LNCaP clone FGC (cell line): ENCODE measurements at places on chromosomes 7 and 10.

GRCh38 chr7:47557694-47558670 is 23.9 kb downstream of the TNS3 start:
- no peak for DNase-seq

DNA sequence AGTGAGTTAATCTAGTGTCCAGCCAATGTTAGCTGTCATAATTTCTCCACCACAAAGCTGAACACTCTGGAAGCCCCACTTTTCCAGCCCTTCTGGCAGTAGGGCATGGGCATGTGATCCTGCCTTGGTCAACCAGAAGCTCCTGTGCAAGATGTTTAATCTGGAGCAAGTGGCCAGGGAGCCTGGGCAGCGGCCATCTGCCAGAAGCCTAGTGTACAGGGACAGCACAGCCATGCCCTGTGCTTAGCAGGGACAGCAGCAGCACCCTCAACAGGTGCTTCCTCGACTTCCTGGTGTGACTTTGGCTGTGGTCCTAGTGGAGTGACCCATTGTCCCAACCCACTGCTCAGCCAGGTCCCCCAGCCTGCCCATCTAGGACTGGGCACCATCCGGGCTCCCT is 10.3 kb downstream of the RBP3 start:
- no peak for DNase-seq

- DNase-seq = no peak
These were observed 145.3 kb upstream of the FAM3C start for GRCh38 chr7:121541457-121541856.

DNA sequence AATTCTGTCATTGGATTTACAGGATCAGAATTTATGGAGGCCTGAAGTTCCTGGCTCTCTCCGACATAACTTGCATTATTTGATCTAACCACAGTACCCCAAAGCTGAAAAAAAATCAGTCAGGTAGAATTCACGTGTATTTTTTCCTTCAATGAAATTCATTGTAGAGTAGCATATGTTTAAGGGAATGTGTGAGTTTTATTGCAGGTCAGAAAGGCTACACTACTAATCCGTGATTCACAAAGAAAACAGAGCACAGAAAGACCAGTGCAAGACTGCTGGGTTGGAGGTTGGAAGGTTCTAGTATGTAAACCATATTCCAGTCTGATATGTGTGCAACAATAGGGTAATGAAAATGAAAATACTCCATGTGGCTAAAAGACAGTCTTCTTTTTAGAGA is 247.0 kb upstream of the FERD3L start:
- no peak for DNase-seq

DNA sequence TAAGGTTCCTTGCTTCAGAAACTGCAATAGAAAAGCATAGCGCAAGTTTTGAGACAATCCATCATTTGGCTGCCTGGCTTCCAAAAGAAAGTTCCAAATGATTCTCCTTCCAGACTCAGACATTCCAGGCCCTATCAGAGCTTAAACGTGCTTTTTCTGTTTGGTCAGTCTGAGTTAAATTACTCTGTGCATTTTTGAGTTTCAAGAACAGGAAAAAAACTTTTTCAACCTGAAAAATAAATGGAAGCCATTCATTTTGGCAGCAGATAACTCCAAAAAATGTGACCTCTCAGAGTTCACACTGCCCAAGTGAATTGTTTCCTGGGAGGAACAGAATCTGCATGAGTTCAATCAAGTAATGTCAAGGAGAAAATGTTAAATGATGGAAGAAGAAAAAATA is 354.2 kb downstream of the CXCL12 start:
- DNase-seq = no peak

DNA sequence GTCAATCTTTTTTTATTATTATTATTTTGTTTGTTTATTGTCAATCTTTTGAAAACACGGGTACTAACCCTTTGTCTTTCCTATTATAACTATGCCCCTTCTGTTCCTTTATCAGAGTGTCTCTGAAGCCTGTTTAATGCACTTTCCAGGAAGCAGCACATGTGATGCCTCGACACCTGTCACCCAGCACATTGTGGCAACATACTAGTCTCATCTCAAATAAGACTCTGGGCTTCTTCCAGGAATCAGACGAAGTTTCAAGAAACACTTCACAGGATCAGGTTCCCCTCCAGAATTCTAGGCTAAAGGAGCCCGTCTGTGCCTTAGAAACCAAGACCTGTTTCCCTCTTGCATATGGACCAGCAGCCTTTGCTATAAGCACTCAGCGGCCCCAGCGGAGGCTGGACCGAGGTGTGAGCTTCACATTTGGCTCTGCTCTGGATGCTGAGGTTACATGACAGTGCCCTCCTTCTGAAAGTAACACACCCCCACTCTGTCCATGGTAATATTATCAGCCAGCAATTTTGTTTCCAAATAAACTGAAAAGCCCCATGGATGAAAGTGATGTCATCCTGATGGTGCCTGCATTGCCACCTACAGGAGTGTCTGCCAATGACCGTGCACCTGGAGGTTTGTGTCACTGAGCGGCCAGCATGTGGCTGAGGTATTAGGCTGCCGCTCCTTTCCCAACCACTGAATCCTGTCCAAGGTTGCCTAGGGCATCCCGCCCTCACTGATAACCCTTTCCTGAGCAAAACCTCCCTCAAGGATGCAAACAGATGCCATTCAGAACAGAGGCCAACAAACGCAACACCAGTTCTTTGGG is 38.1 kb downstream of the MKI67 start:
- no peak for DNase-seq

GRCh38 chr10:62831346-62831745 is 15.2 kb upstream of the EGR2 start:
- DNase-seq = no peak

DNA sequence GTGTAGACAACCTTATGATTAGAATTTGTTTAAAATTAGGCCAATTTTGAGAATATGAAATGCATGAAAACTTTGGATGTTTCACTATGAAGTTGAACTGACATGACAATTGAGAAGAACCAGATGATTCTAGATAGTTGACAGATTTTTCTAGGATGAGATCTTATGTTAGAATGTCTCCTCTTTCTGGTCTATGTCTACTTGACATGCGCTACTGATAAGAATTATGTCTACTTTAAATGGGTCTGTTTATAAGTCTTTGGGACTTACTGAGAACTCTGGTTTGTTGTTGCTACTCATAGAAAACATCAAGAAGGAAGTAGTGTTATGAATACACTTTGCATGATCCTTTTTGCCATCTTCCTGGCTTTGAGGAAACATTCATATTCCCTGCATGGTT is 228.2 kb upstream of the CCDC6 start:
- no peak for DNase-seq

DNA sequence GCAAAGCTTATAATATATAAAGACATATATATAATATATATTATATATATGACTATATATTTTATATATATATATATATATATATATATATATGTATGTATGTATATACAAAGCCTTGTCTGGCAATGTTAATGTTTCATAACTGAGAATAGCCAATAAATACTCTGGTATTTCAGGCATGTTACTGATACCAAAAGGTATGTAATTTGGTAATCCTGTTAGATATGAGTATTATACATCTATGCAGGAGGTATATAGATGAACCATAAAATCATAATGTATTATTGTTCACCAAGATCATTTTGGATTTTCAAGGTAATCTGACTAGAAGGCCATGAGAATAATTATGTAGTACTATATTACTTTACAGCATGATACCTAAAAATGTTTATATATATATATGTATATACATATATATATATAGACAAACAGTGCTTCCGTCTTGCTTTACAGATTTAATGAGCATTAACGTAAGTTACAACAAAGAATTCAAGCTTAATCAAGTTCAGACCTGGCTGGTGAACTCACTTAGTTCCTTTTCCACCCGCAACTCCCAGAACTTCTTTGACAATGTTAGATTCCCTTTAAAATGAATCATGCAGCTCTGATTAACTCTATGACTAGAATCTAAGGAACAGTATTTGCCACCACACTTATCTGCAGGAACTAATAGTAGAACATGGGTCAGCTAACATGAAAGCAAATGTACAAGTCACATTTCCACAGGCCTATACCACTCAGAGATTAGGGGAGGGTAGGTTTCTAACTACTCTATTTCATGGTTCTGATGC is 82.7 kb downstream of the SLC25A13 start:
- DNase-seq = no peak

DNA sequence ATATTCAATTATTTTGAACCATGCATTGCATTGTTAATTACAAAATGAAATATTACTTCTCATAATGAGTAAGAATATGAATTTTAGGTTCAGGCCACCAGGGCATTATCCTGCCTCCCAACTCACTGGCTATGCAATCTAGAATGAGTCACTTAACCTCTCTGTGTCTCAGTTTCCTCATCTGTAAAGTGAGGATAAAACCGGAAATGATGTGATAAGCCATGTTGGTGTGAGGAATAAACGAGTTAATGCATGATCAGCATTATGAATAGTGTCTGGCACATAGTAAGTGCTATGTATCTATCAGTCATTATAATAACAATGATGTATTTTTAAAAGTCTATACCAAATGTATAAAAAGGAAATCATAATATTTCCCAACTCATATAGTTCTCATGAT is 85.5 kb downstream of the SEMA3D start:
- DNase-seq = no peak

DNA sequence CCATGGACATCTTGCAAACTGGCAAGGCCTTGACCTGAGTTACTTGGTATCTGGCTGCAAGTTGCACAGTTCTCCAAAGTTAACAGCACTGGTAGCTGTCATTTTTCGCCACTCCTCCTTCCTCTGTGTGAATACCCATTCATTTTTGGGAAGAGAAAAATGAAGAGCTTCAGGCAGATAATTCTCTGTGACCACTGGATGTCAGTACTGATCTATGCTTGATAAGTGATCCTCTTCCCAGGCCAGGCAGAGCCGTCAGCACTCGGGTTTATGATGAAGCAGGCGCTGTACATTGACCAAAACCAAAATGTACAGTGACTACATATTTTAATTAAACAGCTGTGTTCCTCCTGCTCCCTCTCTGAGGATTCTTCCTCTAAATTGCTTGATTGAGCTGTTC is 55.9 kb upstream of the PDZD8 start:
- DNase-seq = no peak

DNA sequence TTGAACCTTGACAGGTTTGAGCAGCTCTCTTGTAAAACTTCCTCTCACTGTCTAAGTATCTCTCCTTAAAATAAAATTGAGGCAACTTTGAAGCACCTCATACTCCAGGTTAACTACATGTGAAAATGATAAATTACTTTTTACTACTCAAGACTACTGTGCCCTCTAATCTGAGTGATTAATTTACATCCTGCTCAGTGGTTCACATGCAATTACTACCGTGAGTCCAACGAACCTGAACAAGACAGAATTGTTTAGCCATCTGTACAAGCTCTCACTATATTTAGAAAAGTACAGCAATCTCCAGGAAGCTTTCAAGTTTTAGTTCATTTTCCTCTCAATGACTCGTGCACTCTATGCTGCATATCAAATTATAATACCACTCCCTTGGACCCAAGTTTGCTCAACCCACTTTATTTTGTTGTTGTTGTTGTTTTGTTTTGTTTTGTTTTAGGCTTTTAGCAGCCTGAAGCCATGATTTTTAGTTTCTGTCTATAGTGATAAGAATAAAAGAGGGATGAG is 21.2 kb downstream of the PDE1C start:
- no peak for DNase-seq

DNA sequence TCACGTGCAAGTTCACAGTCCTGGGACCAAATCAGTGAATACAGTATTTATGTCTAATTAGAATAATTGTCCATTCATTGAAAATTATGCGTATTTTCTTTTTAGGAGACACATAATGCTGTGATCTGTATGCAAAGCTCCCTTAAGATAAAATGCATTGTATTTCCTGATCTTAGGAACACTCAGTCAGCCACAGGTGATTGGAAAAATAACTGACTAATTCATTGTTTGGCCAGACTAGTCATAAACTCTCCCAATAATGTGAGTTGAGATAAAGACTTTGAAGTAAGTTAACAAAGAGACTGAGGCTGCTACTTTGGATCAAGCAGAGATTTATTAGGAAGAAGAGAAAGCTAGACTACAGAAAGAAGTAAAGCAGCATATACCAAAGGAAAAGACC is 182.2 kb downstream of the GNAI1 start:
- no peak for DNase-seq

GRCh38 chr7:20301311-20301939 is 29.3 kb upstream of the ITGB8 start:
- no peak for DNase-seq

- no peak for DNase-seq
These were observed 154.5 kb downstream of the SVIL start for GRCh38 chr10:29479981-29480954.

GRCh38 chr7:18317941-18318340 is 177.6 kb upstream of the HDAC9 start:
- DNase-seq = no peak

GRCh38 chr7:108581655-108582491 is 12.2 kb downstream of the DNAJB9 start:
- no peak for DNase-seq

- no peak for DNase-seq
These were observed 25.6 kb downstream of the PUS7 start for GRCh38 chr7:105496521-105496920.

GRCh38 chr7:151884312-151885201 is 7.6 kb upstream of the PRKAG2 start:
- no peak for DNase-seq
